ENCODE measurements at places on chromosomes 5 and 9.

GRCh38 chr5:74627646-74628279 is 12.8 kb downstream of the ENC1 start:
- no peak for DNase-seq

DNA sequence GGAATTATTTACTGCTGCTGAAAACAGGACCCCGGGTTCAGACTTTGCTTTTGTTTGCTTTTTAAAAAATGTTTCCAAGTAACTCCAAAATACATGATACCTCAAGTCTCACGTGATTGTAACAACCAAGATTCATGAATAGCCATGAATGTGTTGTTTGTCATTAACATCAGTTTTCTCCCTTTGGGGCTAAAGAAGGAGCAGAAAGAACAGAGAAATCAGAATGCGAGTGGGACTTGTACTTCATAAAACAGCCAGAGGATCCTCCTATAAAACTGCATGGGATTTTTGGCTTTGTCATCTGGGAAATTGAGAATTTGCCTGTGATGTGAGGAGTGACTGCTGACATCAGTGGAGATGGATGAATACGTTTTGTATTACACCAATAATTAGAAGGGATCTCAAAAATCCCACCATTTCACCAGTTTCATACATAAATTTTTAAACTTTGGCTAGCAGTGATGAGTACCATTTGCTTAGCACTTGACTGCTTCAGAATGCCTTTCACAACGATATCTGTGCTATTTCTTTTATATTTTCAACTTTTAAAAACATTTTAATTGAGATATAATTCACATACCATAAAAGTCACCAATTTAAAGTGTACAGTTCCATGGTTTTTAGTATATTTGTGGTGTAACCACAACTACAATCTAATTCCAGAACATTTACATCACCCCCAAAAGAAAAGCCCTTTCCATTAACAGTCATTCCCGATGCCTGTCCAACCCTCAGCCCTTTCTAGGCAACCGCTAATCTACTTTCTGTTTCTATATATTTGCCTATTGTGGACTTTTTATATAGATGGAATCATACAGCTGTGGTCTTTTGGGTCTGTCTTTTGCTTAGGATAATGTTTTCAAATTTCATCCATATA is 126.9 kb upstream of the ANKRD55 start:
- no peak for DNase-seq

- no peak for DNase-seq
Measured at GRCh38 chr9:134752471-134753168, 111.0 kb downstream of the COL5A1 start.

GRCh38 chr9:5931657-5932056 is 41.0 kb downstream of the MLANA start:
- no peak for DNase-seq
